ENCODE measurements at places on chromosomes 13 and 19.

- no peak for DNase-seq
Observed at GRCh38 chr19:35272954-35273649, 4.3 kb downstream of the USF2 start.

GRCh38 chr13:85411591-85411990, 387.6 kb downstream of the SLITRK6 start:
- DNase-seq = no peak

GRCh38 chr19:5143471-5144411, 174.8 kb downstream of the KDM4B start:
- no peak for DNase-seq

GRCh38 chr19:39677961-39678889, 22.5 kb downstream of the LGALS16 start:
- no peak for DNase-seq

Measured in stimulated activated CD4-positive, alpha-beta T cell treated with anti-CD3 and anti-CD28 coated beads, Interleukin-12 subunit alpha, Interleukin-12 subunit beta, amount 100 ng/mL, for 24 hours (primary cell).